ENCODE measurements at places on chromosomes 7 and 10.

GRCh38 chr7:156777364-156778069 lies 115.5 kb downstream of the LMBR1 start:
- DNase-seq, result no peak

GRCh38 chr7:100642534-100642907 lies 1.2 kb upstream of the TFR2 start:
- no peak for DNase-seq

GRCh38 chr10:97182288-97182990 lies 3.3 kb downstream of the SLIT1 start:
- DNase-seq, result no peak

DNA sequence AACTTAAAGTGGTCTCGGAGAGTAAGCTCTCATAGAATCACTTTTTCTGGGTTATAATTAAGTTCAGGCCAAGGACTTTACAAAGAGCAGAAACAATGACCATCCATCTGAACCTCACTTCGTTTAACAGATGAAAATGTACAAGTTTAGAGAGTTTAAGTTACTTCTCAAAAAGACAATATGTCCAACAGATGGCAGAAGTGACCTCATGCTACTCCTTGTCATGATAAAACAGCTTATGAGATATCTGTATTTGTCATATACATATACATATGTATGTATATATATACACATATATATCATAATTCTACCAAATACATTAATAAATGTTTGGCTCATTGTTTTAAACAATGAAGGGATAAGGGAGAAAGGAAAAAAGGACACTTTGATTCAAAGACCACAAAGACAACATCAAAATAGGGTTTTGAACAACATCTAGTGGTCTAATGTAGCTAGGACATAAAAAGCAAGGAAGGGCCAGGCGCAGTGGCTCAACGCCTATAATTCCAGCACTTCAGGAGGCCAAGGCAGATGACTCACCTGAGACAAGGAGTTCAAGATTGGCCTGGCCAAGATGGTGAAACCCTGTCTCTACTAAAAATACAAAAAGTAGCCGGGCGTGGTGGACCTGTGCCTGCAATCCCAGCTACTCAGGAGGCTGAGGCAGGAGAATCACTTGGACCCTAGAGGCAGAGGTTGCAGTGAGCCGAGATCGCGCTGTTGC lies 17.8 kb downstream of the NAPEPLD start:
- no peak for DNase-seq

DNA sequence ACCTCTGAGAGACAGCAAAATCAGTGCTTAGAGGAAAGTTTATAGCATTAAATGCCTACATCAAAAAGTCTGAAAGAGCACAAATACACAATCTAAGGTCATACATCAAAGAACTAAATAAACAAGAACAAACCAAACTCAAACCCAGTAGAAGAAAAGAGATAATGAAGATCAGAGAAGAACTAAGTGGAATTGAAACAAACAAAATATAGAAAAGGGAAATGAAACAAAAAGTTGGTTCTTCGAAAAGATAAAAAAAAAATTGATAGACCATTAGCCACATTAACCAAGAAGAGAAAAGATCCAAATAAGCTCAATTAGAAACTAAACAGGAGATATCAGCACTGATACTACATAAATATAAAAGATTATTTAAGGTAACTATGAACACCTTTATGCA lies 280.0 kb upstream of the NRG3 start:
- DNase-seq, result no peak

DNA sequence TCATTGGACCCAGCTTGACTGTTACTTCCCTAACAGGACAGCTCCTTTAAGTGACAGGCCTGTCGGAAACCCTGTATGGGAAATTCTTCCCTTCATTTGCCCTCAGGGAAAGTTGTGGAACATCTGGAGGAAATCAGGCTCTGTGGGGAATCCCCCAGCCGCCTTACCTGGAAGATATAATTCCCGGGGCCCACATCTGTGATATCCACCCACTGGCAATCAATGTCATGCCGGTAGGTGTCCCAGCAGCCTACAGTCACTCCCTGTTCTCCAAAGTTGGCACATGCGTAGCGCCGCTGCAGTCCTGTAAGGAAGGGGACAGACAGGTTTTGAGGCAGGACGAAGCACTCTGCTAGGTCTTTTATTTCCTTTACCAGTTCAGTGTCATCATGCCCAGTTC lies 16.6 kb downstream of the LOXL4 start:
- no peak for DNase-seq

GRCh38 chr7:101595246-101595645 lies 33.9 kb downstream of the MYL10 start:
- DNase-seq, result no peak

DNA sequence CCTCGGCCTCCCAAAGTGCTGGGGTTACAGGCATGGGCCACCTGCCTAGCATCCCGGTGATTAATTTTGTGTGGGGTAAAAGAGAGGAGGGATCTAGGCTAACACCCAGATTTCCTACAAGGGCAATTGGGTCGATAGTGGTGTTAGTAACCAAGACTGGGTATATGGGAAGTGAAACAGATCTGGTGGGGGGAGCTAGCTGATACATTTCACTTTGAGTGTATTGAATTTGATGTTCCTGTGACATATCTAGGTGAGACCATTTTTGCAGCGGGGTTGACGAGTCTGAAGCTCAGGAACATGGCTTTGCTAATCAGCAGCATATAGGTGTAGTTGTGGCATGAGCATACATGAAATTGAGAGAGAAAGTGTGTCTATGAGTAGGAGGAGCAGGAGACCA lies 12.0 kb downstream of the CLCN1 start:
- no peak for DNase-seq

DNA sequence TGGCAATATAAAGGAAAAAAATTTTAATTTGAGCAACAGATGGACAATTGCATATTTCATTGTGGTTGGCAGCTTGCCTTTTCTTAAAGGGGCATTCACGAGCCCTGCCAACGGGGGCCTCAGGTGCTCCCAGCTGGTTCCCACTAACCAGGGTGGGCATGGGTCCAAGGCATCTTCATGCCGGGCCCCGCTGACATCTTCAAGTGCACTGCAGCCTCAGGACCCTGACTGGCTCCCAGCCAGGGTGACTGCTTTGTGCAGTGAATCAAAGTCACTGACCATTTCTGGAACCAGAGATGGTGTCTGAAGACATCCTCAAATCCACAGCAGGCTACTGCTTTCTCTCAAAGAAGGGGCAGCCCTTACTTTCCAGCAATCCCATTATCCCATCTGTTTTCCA lies 275.2 kb upstream of the MGMT start:
- no peak for DNase-seq

GRCh38 chr10:23191764-23192711 lies at the start of gene PTF1A:
PTF1A (plus strand) TSS chr10:23192312; CDS start chr10:23192531, 219 bp downstream.
- no peak for DNase-seq

- DNase-seq, result no peak
Measured at GRCh38 chr7:23334482-23335056, 35.4 kb downstream of the MALSU1 start.

GRCh38 chr7:44326261-44327125 lies 1.1 kb upstream of the CAMK2B start:
- no peak for DNase-seq

DNA sequence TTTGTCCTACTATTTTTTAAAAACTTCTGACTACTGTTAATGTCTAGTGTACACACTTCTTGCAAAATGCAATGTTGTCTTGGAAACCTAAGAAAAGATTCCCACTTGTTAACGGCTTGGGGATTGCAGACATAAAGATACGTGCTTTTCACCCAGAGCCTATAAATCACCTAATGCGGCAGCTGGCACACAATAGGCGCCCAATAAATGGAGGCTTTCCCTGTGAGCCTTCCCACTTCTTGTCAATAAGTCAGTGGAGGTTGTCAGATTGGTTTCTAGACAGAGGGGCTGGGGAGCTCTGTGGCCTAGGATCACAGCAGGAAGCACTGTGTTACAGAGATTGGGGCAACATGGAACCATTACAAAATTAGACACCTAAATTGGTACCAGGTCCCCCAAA lies 74.7 kb downstream of the VSTM4 start:
- no peak for DNase-seq

DNA sequence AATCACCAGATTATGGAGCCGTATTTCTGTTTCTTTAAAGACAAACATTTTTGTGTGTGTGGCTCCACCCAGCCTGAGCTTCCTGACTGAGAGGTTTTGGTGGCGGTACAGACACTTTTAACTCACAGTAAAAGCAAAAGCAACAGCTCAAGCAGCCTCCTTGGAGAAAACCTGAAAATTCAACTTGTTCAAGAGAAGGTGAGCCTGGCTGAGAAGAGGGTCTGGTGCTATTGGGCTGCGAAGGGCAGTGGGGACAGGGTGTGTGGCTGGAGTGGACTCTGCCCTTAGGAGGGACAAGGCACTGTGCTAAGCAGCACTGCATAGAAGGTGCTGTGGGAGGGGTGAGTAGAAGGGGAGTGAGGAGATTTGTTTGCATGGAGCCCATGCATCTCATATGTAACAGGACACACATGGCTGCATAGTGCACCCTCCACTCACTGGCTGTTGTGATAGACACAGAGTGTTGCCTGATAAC lies at the start of gene GIMAP7:
GIMAP7 (plus strand) TSS at position 125 of the 475 bp plus-strand sequence. CDS start 5,103 bp downstream, outside the sequence.
- DNase-seq, result no peak

DNA sequence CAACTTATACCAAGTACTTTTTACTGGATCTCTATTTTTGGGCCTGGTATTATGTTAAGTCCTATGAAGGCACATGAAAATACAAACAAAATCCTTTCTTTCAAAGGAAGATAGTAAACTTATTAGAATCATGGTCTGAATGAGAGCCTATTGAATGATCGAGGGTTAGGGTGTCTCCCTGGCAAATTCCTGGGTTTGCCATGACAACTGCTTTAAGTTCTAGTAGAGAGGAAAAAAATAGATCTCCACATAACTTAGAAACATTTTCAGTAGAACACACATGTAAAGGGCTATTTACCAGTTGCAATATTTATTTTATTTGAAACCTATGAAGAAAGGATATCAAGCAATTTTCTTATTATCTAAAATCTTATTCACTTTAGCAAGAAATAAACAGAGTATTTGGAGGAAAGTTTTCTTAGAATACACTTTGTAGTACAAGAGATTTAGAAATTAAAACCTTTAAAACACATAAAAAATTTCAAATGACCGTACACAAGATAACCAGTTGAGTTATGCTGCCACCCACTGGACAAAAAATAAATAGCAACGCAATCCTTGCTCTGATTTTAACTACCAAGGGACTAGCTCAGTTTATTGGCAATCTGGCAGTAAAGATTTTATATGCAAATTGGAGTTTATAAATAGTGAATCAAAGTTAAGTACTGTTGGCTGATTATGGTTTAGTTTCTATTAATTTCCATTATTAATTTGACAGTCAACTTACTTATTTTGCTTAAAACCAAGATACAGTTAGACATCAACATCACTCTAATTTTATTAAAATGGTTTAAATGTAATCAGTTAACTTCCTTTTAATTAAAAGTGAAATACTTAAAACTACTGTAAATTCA lies 33.9 kb downstream of the CACUL1 start:
- peak; percentile 28 for DNase-seq

DNA sequence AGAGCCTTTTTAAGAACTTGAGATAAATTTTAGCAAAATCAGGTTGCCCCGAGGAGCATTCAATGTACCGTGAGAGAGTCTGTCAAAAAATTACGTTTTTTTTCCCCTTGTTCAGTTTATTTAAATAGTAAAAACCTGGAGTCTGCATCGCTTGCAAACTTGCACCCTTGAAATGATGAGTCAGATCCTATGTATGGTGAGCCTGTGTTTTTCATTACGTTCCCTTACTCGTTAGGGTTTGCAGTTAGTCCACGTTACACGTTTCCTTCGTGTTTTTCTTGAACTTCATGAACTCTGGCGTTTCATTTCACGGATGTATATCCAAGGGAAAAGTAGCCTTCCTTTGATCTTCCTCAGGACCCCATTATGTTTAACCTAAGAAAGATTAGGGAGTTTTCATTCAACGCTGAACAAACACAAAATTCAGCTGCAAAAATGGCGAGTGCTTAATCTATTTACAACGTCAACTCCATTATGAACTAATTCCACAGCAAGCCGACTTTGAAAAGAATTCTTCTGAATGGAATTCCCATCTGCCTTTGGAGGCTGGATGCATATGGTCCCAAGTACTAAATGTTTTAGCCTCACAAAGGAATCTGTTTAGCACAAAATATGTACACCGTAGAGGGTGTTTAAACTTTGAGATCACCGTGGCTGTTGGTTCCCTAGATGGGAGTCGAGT lies 182.4 kb downstream of the MYOF start:
- DNase-seq, result no peak

DNA sequence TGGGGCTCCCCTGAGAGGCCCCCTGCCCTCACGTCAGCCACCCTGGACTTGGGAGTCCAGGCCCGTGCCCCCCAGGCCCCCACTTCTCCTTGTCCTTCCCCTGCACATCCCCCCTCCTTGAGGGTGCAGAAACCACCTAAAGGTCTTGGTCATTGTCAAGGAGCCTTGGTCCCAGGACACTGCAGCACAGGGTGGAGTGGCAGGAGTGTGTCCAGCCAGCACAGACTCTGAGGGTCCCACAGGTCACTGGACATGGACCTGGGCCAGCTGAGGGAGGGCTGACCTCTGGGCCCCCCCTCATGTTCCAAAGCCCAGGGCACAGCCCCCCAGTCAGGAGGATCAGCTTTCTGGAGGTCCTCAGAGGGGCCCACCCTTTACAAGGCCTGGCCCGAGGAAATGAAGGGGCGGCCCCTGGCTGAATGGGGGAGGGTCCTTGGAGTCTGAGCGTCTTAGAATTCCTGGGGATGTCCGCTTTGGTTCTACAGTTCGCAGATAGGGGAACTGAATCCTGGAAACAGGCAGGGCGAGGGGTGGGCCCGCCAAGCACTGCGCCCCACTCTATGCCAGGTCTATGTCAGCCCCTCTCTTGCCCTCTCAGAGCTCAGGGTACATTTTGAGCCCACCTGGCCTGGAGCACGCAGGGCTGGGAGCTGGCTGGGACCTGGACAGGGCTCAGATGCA lies 54.0 kb downstream of the PWWP2B start:
- DNase-seq, result no peak

GRCh38 chr7:70756789-70757188 lies 375.2 kb upstream of the GALNT17 start:
- no peak for DNase-seq

DNA sequence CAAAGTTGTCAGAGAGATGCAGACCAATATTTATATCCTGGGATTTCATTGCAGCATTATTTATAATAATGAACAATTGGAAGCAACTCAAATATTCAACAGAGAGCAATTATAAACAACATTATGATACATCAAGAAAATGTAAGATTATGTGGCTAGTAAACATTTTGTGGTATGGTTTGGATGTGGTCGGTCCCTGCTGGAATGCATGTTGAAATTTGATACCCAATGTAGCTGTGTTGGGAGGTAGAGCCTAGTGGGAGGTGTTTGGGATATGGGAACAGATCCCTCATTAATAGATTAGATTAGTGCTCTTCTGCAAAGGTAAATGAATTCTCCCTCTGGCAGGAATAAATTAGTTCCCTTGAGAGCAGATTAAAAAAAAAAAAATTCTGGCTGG lies 350.9 kb downstream of the ANKRD30A start:
- no peak for DNase-seq

GRCh38 chr7:81111358-81111757 lies 192.5 kb upstream of the SEMA3C start:
- DNase-seq, result no peak

DNA sequence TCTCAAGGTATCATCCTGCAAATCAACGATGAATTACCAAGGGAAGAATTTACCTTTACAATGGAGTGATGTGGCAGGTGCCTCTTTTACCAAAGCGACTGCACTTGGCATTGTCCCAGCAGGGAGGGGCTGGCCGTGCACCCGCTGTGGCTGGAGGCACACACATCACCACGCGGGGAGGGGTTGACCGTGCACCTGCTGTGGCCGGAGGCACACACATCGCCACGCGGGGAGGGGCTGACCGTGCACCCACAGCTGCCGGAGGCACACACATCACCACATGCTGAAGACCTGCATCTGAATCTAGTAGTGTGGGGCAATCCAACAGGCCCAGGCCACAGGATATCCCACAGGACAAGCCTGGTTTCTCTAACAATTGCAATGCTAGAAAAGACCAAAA lies 493.5 kb downstream of the DNAJB6 start:
- no peak for DNase-seq
